ENCODE measurements at places on chromosomes 2 and 18.

- DNase-seq: no peak
Measured at GRCh38 chr18:70028084-70028483, 80.4 kb upstream of the CD226 start.

- no peak for DNase-seq
Measured at GRCh38 chr2:55874338-55874737, 49.2 kb downstream of the EFEMP1 start.

GRCh38 chr18:62838475-62839098 is 123.2 kb downstream of the PHLPP1 start:
- DNase-seq: peak; percentile 31

DNA sequence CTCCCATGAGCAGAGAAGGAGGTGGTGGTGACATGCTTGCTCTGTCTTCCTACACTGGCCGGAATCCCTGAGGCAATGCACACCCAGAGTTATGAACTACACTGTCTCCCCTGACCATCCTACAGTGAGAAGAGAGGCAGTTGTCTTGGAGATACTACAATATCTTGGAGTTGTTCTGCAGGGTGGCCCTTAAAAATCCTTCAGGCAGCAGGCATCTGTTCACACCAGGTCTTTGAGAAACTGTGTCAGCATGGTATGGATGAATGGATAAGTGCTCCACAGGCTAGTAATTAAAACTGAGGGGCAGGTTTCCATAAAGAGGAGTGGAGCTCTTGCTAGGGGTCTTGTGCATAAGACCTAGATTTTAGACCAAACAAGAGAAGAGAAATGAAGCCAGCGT is 223.7 kb upstream of the COPS8 start:
- no peak for DNase-seq

DNA sequence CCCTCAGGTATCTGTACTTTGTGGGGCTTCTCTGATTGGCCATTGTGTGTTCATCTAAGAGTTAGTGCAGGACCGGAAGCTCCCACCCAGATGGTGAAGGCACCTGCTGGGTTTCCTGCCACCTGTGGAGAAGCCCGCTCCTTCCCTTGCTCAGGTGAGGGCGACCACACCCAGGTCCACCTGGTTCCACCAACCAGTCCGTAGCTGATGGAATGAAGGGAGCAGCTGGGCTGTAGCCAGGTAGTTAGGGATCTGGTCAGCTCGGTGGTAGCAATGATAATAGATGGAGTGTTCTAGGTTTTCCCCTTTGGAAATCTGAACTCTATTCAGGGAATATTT is 16.0 kb downstream of the SH3BP4 start:
- no peak for DNase-seq

- DNase-seq: no peak
Measured at GRCh38 chr2:178088774-178089270, 16.2 kb upstream of the PDE11A start.

- DNase-seq: no peak
Measured at GRCh38 chr2:204770735-204771134, 225.5 kb downstream of the PARD3B start.

- DNase-seq: no peak
Measured at GRCh38 chr2:219457784-219458369, 23.2 kb downstream of the SPEG start.

GRCh38 chr2:149021761-149022160 is 16.7 kb upstream of the LYPD6B start:
- DNase-seq: no peak

DNA sequence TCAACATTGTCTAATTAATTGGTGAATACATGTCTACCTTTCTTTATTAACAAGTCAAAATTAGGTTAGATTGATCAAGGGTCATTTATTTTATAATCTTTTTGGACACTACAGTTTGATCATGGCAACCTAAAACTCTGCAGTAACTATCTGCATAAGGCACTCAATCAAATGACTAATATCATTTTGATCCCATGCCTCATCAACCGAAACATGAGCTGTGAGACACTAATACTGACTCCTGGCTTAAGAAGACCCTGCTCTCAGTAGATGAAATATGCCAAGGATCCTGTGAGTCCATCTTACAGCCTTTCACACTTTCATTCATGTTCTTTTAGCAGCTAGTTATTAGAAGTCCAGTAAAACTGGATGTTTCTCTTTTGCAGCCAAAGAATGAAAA is 169.4 kb upstream of the CAVIN2 start:
- DNase-seq: no peak

GRCh38 chr2:201233812-201234662 is 26.3 kb upstream of the CASP8 start:
- no peak for DNase-seq

- DNase-seq: no peak
Measured at GRCh38 chr2:38129987-38130386, 54.0 kb upstream of the CYP1B1 start.

DNA sequence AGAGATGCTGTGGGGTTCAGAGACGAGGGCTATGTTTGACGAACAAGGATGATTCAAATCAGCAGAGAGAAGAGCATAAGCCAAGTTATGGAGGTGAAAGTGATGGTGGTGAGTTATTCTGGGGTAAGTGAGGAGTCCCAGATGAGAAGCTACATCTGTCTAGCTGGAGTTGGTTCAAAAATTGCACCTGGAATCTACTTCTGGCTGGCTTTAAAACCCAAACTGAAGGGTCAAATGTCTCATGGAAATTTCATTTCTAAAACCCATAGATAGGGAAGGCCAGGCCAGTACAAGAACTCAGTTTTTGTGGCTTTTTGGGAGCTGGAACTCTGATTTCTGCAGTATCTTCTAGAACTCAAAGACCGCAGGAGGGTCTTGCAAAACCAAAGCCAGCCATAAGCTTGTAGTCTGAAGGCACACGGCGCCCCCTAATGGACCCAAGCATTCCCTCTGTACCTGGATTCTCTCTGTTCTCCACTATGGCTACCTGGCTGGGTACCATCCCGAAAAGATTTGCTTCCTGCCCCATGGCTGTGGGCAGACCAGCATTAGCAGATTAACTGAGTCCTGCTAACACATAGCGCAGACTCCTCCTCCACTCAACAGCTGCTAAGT is 229.1 kb upstream of the SLC14A2 start:
- DNase-seq: peak; percentile 14

DNA sequence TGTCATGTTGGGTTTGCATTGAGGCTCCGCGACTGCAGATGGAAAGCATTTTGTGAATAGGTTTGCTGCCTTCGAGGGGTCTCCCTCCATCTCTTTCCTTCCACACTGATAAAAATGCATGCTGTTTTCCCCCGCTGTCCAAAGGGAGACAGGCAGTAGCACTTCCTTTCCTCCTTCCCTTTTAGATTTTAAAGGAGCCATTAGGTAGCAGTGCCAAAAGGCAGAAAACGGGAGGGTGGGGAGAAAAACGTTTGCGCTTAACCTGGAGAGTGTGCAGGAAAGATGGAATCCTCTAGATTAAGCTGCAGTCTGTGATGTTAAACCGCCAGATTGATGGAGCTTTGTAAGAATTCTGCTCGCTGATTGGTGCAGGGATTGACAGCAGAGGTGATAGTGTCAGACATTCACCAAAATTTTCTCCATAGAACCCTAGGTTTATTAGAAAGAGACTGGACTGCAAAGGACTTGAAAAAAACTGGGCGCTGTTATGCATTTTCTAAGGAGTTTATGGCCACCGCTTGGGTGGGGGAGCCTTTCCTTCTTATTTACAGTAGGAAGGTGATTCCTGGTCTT is 688 bp downstream of the MAPRE2 start:
- no peak for DNase-seq

DNA sequence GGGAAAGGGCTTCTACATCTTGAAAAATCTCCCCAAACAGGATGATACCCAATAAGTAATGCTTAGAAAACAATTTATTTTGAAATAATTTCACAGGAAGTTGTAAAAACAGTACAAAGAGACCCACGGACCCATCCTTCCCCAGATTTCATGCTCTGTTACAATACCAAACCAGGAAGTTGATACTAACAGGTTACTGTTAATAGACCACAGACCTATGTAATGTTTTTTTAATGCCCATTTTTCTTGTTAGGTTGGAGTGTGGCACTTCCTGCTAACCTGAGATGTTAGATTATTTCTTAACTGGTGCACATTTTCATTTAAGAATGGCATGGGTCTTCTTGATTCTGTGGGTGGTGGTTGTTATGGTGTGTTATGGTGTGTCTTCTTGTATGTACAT is 21.4 kb upstream of the MGAT5 start:
- DNase-seq: no peak

DNA sequence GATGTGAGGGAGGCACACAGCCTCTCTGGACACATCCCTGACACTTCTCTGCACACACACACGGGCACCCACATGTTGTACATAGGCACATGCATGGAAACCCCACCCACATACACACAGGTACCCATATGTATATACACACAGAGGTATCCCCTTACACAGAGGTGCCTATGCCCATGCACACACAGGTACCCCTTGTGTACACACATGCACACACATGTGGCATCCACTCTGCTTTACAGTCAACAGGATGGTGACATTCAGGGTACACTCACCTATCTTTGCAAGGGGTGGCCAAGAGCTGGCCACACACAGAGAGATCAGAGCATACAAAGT is 59.5 kb downstream of the FAM168B start:
- DNase-seq: no peak

GRCh38 chr2:230184727-230185578 is 34.8 kb downstream of the SP110 start:
- DNase-seq: no peak

GRCh38 chr2:230775737-230776136 is 63.1 kb downstream of the CAB39 start:
- no peak for DNase-seq

GRCh38 chr18:55908901-55909366 is 320.9 kb upstream of the TCF4 start:
- DNase-seq: no peak

GRCh38 chr2:216216951-216217903 is 108.1 kb downstream of the XRCC5 start:
- no peak for DNase-seq

DNA sequence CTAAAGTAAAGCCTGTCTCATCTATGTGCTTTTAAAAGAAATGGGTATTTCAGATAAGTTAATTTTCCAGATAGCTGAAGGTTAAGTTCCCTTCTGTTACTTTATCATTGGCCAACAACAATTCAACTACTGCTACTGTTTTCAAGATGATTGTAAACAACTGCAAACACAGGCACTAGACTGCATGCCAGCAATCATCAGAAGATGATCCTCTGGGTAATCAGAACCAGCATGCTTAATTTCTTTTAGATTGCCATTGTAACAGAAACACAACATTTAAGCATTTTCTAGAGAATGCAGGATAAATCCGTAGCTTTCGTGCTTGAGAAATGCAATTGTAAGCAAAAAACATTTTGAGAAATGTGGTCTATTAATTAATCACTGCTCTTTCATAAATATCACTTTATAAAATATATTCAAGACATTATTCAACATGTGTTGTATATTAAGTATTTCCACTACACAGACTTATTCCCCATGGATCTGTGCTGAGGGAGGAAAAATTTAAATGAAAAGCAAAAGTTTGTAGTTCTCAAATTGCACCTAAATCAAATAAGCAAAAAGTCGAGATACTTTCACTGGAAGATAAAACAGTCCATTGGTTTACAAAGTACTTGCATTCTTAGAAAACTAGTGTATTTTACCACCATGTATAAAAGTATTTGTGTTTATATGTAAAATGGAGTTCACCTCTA is 133.7 kb downstream of the ATL2 start:
- DNase-seq: no peak

GRCh38 chr18:61323951-61324350 is 9.3 kb upstream of the CDH20 start:
- DNase-seq: no peak

DNA sequence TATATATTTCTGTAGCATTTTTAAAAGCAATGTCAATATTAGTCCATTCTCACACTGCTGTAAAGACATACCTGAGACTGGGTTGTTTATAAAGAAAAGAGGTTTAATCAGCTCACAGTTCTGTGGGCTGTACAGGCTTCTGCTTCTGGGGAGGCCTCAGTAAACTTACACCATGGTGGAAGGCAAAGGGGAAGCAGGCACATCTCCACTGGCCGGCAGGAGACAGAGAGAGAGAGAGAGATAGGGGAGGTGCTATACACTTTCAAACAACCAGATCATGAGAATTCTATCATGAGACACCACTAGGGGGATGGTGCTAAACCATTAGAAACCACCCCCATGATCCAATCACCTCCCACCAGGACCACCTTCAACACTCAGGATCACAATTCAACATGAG is 43.1 kb downstream of the CHMP3 start:
- DNase-seq: no peak

DNA sequence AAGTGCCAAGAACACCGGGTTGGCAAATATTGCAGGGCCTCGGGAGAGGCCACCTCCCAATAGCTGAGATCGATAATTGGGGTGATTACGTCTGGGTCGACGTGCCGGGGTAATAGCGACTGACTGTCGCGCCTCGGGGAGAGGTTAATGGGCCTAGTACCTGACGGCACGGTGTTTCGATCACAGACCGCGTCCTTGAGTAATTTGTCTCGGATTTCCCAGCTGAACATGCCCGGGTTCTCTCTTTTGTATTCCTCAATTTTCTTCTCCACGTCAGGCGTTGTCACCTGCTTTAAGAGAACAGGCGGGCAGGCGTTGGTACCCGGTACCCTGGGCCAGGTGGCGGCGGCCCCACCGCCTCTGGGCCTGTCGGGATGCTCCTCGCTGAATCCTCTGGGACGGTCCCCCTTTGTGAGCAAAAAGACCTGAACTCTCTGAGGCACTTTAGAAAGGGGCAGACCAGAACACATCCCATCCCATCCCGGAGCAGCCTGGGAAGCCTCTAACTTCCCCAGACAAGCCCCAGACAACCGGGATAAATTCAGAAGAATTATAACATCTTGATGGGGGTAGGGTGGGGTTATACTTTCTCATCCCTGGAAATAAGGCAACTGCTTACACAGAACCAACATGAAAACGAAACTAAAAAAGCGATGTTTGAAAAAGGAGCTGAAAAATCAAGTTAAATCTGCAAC is 3.3 kb downstream of the PAX3 start:
- DNase-seq: no peak

- DNase-seq: no peak
Measured at GRCh38 chr2:25313711-25314513, 27.8 kb downstream of the DNMT3A start.

DNA sequence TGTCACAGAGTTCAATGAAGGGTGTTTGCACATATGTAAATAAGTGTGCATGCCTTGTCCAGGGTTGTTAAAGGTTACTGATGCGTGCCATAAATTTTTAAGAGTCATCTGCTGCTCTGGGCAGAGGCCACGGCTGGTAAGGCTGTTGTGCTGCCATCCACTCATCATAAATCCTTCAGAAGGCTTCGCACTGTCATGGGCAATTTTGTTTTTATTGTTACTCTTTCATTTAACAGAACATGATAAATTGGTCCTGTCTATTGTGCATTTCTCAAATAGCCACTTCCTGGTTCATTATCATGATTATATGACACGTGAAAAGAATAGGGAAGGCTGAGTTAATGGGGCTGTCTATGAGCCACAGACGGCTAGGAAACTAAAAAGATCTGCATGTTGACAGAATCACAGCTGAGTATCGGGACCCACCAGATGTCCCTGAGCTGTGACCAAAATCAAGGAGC is 634.3 kb upstream of the SOX11 start:
- no peak for DNase-seq

- no peak for DNase-seq
Measured at GRCh38 chr2:145800151-145801091, 1280.5 kb upstream of the ZEB2 start.

GRCh38 chr2:173214213-173214612 is 138.6 kb downstream of the MAP3K20 start:
- no peak for DNase-seq

All from GM13976 (cell line).